ENCODE measurements at places on chromosomes 13 and 19.

- DNase-seq: no peak
Measured at GRCh38 chr13:46685006-46685730, 111.8 kb downstream of the ESD start.

DNA sequence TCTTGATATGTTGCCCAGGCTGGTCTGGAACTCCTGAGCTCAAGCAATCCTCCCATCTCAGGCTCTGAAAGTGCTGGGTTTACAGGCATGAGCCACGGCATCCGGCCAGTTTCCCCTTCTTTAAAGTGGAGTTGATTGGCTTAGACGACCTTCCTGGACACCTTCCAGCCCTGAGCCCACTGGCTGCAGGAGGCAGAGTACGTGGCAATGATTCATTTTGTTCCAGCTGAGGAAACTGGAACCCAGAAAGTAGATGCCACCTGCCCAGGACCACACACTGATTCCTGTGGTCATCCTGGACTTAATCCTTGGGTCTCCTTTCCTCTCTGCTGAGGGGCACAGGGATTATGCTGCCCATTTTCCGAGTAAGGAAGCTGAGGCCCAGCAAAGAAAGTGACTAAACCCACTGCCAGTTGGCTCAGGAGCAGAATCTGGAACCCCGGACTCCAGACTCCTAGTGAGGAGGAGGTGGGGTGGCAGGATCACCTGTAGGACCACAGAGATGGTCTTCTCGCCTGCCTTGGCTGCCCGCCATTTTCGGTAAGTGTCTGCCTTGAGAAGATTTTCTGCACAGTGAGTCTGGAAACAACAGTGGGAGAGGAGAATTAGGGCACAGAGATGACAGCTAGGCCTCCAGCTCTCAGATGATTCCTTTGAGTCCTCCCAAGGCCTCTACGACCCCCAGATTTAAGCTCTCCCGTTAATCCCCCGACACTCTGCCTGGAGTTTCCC, 737 bp downstream of the XRCC1 start:
- no peak for DNase-seq

GRCh38 chr13:49828453-49828852, 36.0 kb upstream of the KPNA3 start:
- no peak for DNase-seq

DNA sequence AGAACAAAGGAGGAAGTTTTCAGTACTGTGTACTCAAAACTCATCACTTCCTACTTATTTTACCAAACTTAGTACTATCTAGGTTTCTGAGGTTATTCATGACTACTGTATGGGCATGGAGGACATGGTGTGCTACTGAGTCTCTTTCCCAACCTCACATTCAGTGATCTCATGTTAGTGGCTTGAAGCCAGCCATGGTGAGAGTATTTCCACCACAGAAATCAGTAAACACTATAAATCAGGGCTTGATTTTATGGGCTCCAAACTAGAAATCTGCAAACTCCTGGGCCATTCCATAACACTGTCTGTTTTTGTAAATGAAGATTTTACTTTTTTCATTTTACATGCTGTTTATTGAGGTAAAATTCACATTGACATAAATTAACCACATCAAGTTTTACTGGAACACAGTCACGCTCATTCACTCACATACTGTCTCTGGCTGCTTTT, 19.7 kb downstream of the MED26 start:
- DNase-seq: no peak

- no peak for DNase-seq
Measured at GRCh38 chr13:49021953-49022352, 46.2 kb downstream of the FNDC3A start.

Data from CD4-positive, alpha-beta T cell treated with Interleukin-21 for 1 hour (primary cell).